ENCODE measurements at places on chromosomes 16 and 17.

- no peak for DNase-seq
Observed at GRCh38 chr16:85149776-85150175, 37.5 kb upstream of the CIBAR2 start.

- DNase-seq = no peak
Observed at GRCh38 chr17:75341784-75342486, 52.7 kb upstream of the SLC25A19 start.

GRCh38 chr17:77126519-77126918 lies 14.2 kb upstream of the SEC14L1 start:
- no peak for DNase-seq

- DNase-seq = no peak
Observed at GRCh38 chr17:76973040-76973439, 104.8 kb downstream of the MGAT5B start.

- no peak for DNase-seq
Observed at GRCh38 chr16:75861311-75862097, 135.2 kb upstream of the CPHXL start.

- peak; percentile 73 for DNase-seq
Observed at GRCh38 chr16:67562918-67563707, 787 bp downstream of the CTCF start.

DNA sequence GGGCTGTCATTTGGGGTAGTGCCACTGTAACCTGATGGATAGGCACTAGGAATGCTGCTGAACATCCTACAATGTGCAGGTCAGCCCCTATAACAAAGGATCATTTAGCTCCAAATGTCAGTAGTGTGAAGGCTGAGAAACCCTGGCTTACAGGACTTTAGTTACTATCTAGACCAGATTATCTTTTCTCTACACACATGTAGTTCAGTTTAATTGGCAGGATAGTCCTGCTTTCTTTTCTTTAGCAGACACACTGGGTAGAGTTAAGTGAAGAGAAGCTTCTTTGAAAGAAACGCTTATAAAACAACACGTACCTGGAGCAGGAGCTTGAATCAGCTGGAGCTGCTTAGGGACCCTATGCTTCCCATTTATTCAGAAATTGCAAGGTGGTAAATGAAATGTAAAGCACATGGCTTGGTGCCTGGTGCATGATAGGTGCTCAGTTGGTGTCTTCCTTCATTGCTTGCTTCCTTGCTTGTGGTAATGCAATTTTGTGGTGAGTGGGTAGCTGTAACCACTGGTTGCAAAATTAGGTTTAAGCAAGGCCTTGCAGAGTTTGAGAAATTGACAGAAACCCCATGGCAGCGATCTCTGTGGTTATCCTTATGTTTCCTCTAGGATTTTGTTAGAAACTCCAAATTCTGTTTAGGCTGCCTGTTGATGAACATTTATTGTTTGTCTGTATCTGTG lies 9.4 kb downstream of the METTL9 start:
- no peak for DNase-seq

Data from fibroblast of skin of scalp (primary cell).